ENCODE measurements at places on chromosomes 5 and 9. TPM values are rescaled to one million over a fixed set of nuclear protein-coding genes. Genes with fewer than 3 reads are reported as not detected.

The UGT3A1 gene
- not detected for total RNA-seq

The CER1 gene
- not detected for total RNA-seq

The GABRA6 gene
- 0.66 TPM for total RNA-seq

The GTF3C5 gene
- 57.2 TPM for total RNA-seq

The SPINK4 gene
- not detected for total RNA-seq

The FBP2 gene
- not detected for total RNA-seq

All from thoracic aorta endothelial cell (primary cell).